Stimulated activated CD8-positive, alpha-beta memory T cell treated with anti-CD3 and anti-CD28 coated beads, Interleukin-4, amount 100 ng/mL, for 1 hour (primary cell): ENCODE measurements at places on chromosomes 2 and 18.

- no peak for DNase-seq
These were observed 59.9 kb upstream of the CYRIA start for GRCh38 chr2:16725549-16725948.

DNA sequence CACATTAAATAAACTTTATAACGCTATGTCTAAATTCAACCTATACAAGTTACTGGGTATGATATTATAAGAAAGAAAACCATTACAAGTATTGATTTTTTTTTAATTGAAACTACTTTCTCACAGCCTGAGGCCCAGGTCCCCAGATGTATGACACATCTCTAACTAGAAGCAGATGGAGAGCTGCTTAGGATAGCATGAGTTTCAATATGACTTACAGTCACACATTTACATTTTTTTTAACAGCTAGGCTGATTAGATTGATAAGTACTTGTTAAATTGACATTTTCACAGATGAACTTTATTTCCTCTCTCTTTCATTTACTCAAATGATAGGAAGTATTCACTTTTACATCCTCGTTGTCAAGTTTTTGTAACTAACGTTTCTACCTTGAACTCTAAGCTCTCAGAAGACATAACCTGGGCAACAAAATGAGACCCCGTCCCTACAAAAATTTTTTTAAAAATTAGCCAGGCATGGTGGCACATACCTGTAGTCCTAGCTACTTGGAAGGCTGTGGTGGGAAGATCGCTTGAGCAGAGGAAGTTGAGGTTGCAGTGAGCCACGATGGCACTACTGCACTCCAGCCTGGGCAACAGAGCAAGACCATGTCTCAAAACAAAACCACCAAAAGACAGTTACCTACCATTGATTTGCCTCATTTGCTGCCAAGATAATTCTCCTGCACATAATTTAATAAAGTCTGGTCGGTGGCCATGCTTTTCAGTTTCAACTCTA lies 52.4 kb downstream of the STK39 start:
- no peak for DNase-seq

- no peak for DNase-seq
These were observed 416.4 kb downstream of the CMPK2 start for GRCh38 chr2:6449343-6449742.

- no peak for DNase-seq
These were observed at the start of gene DCC for GRCh38 chr18:52339891-52340371. TSS of gene DCC (plus strand) at chr18:52340197. CDS start at chr18:52340788, 591 bp downstream.

DNA sequence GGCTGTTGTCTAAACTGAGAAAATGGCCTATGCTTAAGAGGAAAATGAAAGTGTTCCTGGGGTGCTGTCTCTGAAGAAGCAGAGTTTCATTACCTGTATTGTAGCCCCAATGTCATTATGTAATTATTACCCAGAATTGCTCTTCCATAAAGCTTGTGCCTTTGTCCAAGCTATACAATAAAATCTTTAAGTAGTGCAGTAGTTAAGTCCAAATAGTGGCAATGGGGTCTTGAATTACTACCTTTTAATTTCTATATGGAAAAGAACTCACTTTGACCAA lies 13.8 kb upstream of the ALLC start:
- no peak for DNase-seq

- DNase-seq: no peak
These were observed 19.5 kb downstream of the WIPF1 start for GRCh38 chr2:174577967-174578589.

GRCh38 chr2:27703638-27704341 lies 40.1 kb downstream of the SLC4A1AP start:
- peak; percentile 72 for DNase-seq

- DNase-seq: no peak
These were observed 208.5 kb upstream of the ZSWIM2 start for GRCh38 chr2:187057466-187057865.

GRCh38 chr2:11667866-11668637 lies 1.9 kb downstream of the NTSR2 start:
- no peak for DNase-seq

GRCh38 chr2:62089658-62090057 lies 106.3 kb upstream of the B3GNT2 start:
- no peak for DNase-seq

GRCh38 chr2:225002656-225003045 lies 39.6 kb downstream of the DOCK10 start:
- DNase-seq: no peak

DNA sequence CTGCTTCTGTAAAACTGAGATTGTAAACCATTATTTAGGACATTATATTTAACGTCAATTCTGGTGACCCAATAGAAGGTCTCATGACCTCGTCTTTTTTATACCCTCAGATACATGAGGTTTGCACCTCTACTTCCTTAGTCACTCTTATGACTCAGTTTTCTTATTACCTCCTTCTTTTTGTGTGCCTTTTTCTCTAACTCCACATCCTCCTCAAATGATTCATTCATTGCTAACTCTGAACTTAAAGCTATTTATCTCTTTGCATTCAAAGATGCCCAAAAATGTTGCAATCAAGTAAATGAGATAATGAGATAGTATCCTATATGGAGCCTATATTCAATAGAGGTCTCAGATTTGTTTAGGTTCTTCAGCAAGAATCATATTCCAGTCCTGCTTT lies 121.0 kb upstream of the KYNU start:
- no peak for DNase-seq

GRCh38 chr2:180001726-180002125 lies 5.4 kb downstream of the CWC22 start:
- no peak for DNase-seq

DNA sequence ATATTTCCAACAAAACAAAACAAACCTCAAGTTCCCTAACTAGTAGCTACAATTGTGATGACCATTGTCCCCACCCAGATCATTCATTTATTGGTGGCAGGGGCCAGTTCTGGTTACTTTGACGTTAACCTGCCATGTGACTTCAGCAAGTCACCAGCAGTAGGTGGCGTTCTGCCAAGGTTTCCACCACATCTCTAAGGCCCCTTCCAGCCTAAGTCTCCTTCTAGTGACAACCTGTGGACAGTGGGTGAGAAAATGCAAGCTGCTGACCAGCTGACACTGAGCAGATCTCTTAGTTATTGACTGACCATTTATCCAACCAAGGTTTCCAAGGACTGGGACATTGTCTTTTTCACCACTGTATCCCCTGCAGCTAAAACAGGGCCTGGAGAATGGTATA lies 98.4 kb downstream of the GPR39 start:
- DNase-seq: no peak

- no peak for DNase-seq
These were observed 374.3 kb downstream of the SLC4A3 start for GRCh38 chr2:220001751-220002150.

DNA sequence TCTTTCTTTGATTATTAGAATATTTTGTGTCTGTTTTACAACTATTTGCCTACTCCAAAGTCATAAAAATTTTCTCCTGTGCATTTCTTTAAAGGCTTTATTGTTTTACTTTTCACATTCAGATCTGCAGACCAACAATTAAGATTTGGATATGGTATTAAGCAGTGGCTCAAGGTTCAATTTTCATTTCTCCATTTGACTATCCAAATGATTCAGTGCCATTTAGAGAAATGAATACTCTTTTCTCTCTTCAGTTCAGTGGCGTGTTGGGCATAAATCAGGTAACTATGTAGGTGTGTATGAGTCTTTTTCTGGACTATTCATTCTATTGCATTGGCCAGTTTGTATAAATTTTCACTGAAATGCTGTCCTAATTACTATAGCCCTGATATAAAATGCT lies 57.3 kb upstream of the IL1R1 start:
- DNase-seq: no peak

- DNase-seq: peak; percentile 35
These were observed 34.0 kb downstream of the UXS1 start for GRCh38 chr2:106159866-106160785.

GRCh38 chr18:57143265-57143664 lies 3.6 kb upstream of the BOD1L2 start:
- no peak for DNase-seq

- no peak for DNase-seq
These were observed 677.8 kb downstream of the TSN start for GRCh38 chr2:122433123-122433754.

- DNase-seq: no peak
These were observed 6.8 kb upstream of the PXDN start for GRCh38 chr2:1750933-1751766.

DNA sequence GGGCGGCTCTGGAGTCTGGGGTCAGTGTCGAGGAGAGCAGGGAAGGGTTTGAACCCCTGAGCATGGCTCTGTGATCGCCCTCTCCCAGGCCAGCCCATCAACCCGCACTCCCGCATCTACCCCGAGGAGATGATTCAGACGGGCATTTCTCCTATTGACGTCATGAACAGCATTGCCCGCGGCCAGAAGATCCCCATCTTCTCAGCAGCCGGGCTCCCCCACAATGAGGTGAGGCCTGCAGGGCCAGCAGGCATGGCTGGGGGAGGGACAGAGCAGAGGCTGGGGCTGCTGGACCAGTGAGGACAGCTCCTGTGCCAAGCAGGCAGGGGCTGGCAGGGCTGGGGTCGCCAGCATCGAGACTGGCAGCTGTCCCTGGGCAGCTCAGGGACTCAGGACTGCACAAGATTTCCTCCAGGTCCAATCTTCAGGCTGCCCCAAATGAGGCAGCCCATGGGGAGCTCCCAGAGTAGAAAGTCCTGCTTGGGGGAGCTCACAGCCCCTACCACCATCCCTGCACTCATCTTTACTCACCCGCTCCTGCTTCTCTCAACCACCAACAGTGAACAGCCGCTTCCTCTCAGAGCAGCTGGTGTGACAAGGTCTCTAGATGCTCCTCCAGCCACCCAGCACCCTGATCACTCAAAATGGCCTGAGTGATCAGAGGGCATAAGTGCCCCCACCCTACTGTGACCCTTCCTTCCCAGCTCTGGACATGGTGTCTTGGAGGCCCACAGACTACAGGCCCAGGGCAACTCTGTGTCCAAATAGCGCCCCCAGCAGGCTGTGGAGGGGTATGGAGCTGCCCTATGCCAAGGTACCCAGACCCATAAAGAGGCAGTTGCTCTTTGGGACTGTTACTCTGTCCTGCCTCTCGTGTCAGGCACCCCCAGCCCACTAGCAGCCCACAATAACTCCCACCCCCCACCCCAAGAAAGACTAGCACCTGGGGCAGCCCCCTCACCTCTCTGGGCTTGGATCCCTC lies 18.3 kb upstream of the ANKRD53 start:
- no peak for DNase-seq

DNA sequence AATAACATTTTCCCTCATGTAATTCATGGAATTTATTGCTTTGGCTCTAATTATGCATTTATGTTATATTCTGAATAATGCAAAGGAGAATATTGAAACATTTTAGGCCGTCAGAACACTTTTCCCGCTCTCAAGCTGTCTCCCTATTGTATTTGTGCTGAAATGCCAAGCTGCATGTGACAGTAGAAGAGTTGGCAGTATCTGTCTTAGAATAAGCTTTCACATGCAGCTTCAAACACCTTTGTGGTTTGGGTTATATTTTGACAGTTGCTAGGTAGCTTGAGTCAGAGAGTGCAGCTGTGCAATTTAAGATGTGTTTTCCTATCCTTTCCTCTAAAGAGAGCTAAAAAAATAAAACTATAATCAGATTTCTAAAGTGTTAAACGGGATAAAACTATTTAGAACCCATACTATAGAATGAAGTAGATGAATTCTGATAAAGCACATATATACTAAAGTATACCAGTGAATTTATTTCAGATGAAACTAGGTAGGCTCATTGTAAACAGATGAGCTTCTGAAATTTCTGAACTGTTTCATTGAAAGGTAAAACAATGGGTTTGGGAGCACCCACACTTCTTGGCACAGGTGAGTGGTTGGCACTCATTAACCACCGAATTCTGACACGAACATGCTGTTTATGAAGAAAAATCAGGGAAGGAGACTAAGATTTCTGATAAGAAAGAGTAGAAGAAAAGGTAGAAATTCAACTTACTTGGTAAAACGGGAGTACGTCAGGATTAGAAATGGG lies 43.4 kb downstream of the PLCL1 start:
- DNase-seq: no peak

GRCh38 chr2:55133467-55134315 lies 83.4 kb upstream of the RTN4 start:
- peak; percentile 6 for DNase-seq

DNA sequence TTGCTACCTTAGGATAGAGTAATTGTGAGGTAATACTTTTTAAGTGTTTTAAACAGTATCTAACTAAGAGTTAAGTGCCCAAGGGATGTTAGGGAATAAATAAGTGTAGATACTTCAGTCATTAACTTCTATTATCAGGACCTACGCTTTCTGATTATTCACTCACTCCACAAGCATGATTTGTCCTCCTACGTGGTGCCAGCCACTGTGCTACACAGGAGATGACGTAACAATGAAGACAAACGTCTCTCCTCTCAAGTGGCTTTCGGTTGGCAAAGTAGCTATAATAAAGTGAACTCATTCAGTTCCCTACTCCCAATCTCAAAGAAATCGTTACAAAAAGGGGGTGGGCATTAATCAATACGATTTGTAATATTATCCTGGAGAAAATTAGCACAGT lies 100.9 kb upstream of the SETBP1 start:
- DNase-seq: no peak

- DNase-seq: no peak
These were observed 38.5 kb downstream of the PRPF40A start for GRCh38 chr2:152678808-152679207.

GRCh38 chr2:174247474-174248186 lies 702 bp downstream of the OLA1 start:
- no peak for DNase-seq

GRCh38 chr2:239727776-239728600 lies 297.2 kb downstream of the NDUFA10 start:
- DNase-seq: no peak

DNA sequence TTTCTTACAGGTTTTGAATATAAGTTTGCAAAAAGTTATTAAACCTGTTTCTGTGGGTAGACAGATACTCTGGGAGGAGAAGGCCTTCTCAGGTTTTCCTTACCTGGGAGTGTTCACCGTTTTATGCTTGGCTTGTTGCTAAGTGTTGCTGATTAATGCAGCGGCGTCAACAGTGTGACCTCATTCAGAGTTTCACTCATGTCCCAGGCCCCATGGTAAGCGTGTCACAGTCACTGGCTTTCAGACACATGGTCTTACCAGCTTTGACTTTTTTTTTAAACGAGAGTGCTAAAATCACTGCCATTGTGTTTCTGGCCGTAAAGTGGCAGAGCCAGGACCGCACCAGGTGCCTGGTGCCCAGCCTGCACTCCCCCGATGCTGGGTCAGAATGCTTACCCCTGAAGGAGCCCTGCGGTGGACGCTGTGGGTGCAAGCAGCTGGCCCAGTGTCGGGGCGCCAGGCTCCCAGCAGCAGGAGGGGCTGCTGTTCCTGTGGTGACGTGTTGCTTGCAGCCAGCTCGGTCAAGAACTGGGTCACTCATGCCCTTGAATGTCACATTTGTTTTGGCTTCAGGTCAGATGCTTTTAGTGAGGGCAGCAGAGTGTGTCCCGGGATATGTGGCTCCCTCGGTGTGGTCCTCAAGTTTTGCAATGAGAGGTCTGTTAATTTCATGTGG lies 3.5 kb downstream of the CAPN10 start:
- no peak for DNase-seq

- DNase-seq: no peak
These were observed 9.8 kb downstream of the SNORC start for GRCh38 chr2:232879618-232880494.

GRCh38 chr2:96245609-96246390 lies 20.0 kb downstream of the TMEM127 start:
- DNase-seq: no peak

GRCh38 chr2:110124939-110125691 lies 9.5 kb upstream of the MALL start:
- DNase-seq: no peak

- no peak for DNase-seq
These were observed 56.5 kb upstream of the CDKL4 start for GRCh38 chr2:39300044-39300978.

- no peak for DNase-seq
These were observed 108.9 kb upstream of the DOK6 start for GRCh38 chr18:69291755-69292154.
